Trophoblast cell (in vitro differentiated cells and primary cell): ENCODE measurements at places on chromosomes 5 and 9.

- no peaks in the 10 kb centered on the region for H3K4me1 ChIP-seq
- no peaks in the 10 kb centered on the region for H3K36me3 ChIP-seq
- H3K27me3 ChIP-seq: no peaks in the 10 kb centered on the region
- H3K27ac ChIP-seq: no peak overlapping the region
- no peak overlapping the region for H3K4me3 ChIP-seq
Measured at GRCh38 chr9:20209391-20210340, 412.6 kb downstream of the MLLT3 start.

DNA sequence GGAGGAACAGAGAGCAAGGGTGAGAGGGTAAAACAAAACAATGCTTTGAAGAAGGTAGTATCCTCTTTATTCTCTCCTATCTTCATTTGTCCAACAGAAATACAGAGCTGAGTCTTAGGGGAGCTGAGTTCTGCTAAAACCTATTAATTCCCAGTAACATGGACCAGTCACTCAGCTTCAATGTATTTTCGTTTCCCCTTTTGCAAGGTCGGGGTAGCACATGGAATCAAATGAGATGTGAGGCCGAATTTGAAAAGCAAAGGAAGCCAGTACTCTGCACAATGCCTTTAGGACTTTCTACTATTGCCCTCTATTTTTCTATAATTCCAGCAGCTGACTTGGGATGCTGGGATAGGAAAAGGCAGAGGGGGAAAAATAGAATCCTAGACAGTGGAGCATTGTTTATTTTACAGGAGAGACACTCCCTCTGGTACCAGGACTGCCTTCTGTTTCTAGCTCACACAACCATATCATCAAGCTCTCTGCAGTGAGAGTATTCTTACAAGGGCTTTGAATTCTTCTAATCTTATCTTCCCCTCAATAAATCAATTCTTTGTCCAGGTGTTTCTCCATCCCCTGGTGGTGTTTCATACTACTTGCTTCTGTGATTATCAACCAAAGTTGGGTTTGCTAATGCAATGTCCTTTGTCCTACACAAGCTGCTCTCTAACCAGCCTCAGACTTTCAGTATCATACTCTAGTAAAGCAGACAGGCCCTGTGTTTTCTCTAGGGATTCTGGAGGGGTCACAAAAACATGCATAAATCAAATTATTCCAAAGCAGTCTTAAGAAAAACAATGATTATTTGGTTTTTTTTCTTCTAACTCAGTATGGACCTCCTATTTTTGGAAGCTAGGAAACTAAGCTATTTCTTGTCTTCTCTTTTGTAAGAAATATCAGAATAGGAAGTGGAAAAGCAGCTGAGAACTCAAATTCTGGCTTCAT, 341.5 kb downstream of the OSTF1 start:
- H3K4me1 ChIP-seq: no peaks in the 10 kb centered on the region
- no peak overlapping the region for H3K27ac ChIP-seq
- no peak overlapping the region for H3K4me3 ChIP-seq
- no peaks in the 10 kb centered on the region for H3K36me3 ChIP-seq
- no peak for DNase-seq

GRCh38 chr5:153636670-153637451, 146.4 kb downstream of the GRIA1 start:
- no peaks in the 10 kb centered on the region for H3K27me3 ChIP-seq
- no peaks in the 10 kb centered on the region for H3K36me3 ChIP-seq
- no peak overlapping the region for H3K27ac ChIP-seq
- H3K4me3 ChIP-seq: no peak overlapping the region

DNA sequence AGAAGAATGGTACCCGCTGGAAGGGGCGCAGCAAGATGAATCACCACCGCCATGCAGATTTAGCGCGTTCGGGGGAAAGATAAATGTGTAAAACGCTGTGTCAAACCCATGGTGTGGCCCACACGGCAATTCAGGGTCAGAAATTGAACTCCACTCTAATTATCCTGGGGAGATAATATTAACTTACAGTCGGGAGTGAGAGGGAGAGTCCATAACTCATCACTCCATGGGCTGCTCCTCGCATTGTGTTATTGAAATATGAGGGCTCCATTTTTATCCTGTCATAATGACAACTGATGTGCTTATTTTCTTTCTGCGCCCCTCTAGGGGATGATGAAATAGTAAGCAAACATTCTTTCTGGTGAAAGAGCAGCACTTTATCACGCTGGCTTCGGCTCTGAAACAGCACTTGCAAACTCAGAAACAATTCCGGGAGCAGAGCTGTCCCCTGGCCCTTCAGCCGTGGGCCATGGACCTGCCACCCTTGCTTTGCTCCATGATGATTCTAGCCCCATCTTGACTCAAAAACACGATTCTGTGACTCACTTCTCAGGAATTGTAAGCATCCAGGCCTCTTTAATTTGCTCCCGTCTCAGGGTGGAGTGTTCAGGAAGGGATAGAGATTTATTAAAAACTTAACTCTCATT, 431.6 kb downstream of the IRX1 start:
- DNase-seq: no peak
- no peak overlapping the region for H3K27ac ChIP-seq
- no peaks in the 10 kb centered on the region for H3K36me3 ChIP-seq
- no peaks in the 10 kb centered on the region for H3K27me3 ChIP-seq
- no peaks in the 10 kb centered on the region for H3K4me1 ChIP-seq
- H3K4me3 ChIP-seq: no peak overlapping the region

DNA sequence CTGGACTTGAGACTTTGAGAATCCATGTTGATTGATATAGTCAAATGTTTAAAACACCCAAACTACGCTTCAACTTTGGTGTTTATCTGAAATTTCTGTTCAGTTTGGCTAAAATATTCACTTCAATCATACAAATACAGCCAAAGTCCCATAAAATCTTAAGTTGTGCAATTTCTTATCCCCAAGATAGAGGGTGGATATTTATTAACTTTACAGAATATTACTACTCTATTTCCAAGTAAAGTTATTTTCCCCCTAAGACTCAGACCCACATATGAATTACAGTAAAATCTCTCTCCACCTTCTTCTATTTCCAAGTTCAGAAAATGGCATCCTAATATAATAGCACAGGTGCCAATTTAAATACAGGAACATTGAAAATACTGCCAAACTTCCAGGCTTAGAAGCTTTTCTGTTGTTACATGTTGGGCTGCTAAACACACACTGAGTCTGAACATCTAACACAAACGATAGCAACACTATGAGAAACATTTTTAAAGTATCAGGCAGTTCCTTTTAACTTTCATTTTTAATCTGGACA, 290.3 kb downstream of the EBF1 start:
- no peaks in the 10 kb centered on the region for H3K27me3 ChIP-seq
- DNase-seq: no peak
- H3K27ac ChIP-seq: no peak overlapping the region
- no peaks in the 10 kb centered on the region for H3K4me1 ChIP-seq
- no peaks in the 10 kb centered on the region for H3K36me3 ChIP-seq

GRCh38 chr9:126125577-126125976, 201.1 kb upstream of the MVB12B start:
- H3K36me3 ChIP-seq: no peaks in the 10 kb centered on the region
- H3K27me3 ChIP-seq: no peaks in the 10 kb centered on the region
- DNase-seq: no peak
- H3K4me3 ChIP-seq: no peak overlapping the region
